ENCODE measurements at places on chromosomes 6 and 20.

- DNase-seq = peak; percentile 34
Measured at GRCh38 chr6:30884521-30885480, 482 bp downstream of the DDR1 start.

DNA sequence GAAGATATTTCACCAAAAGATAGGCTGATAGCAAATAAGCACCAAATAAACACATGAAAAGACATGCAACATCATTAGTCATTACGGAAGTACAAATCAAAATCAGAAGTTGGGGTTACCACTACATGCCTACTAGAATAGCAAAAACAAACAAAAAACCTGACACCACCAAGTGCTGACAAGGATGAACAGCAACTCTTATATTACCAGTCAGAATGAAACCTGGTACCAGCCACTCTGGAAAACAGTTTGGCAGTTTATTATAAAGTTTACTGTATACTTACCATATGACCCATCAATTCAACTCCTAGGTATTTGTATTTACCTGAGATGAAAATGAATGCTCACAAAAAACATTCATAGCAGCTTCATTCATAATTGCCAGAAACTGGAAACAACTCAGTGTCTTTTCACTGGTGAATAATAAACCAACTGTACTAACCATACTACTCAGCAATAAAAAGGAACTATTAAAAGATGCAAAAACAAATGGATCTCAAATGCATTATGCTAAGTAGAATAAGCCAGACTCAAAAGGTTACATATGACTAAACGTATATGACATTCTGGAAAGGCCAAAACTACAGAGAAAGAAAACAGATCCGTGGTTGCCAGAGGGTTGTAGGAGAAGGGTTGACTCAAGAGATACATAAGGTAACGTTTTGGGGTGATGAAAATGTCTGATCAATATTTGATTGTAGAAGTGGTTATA is 33.0 kb downstream of the NUP153 start:
- DNase-seq = no peak

- DNase-seq = no peak
Measured at GRCh38 chr6:30091577-30092381, 16.2 kb upstream of the RNF39 start.

DNA sequence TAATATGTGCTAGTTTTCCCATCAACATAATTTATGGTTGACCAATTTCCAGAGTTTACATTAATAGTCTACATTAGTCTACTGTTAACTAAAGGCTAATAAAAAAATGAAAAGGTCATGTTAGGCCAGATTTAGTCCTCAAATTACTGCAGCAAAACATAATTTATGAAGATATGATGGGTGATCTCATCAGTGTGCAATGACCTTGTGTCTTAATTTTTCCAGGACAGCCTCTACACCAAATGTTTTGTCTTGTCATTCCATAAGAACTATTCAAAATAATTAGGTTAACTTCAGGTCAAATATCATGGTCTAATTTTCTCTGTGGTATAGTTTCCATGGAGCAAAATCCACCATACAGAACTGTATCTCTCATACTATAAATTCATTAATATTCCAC is 234.2 kb downstream of the COL12A1 start:
- no peak for DNase-seq
